ENCODE measurements at places on chromosomes 5 and 9.

DNA sequence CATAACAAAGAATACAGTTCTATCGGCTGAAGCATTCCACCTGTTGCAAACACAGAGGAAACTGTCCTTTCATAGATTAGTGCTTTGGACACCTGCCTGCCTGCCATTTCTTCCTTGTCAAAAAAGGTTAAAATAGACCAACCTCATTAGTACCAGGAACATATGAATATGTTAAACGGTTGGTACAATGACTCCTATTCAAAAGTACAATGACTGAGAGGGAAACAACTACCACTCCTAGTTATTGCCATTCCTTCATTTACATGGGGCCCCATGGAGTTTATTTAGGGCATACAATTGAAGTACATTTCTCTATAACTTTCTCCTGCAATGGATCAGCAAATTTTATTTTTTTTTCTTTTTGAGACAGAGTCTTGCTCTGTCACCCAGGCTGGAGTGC, 77.4 kb upstream of the PIP5K1B start:
- DNase-seq: no peak

DNA sequence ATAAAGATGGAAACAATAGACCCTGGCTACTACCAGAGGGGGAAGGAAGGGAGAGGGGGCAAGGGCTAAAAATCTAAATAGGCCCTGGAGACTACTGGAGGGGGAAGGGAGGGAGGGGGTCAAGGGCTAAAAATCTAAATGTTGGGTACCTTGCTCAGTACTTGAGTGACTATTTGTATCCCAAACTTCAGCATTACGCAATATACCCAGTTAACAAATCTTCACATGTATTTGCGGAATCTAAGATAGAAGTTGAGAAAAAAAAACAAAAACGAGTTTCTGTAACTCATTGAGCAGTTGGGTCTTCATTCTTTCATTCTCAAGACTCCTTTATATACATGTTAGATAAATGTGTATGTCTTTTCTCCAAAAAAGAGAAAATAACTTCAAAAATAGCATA, 537.4 kb downstream of the TAF11L14 start:
- no peak for DNase-seq

GRCh38 chr5:171351536-171352073, 36.0 kb upstream of the NPM1 start:
- DNase-seq: no peak

DNA sequence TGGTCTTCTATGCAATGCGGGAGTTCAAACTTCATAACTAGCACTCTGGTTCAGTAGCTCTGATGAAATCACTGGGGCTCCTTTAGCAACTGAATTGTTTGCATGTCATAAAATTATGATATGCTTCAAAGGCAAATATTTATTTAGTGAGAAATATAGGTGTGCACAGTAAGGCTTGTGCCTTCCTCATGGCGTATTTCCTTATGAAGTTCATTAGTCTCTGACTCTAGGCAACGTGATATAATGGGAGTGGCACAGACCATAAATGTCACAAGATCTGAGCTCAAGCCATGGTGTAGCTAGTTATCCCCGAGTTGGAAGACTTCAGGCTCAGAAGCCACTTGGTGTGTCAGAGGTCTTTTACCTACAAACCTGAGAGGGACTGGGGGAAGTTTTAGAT, 35.5 kb downstream of the PIP5K1B start:
- DNase-seq: no peak

GRCh38 chr5:40258222-40258621, 421.5 kb upstream of the PTGER4 start:
- no peak for DNase-seq

GRCh38 chr5:7576023-7576715, 180.2 kb downstream of the ADCY2 start:
- peak; percentile 27 for DNase-seq
